RPMI8226 (cell line): ENCODE measurements at places on chromosomes 5 and 9.

DNA sequence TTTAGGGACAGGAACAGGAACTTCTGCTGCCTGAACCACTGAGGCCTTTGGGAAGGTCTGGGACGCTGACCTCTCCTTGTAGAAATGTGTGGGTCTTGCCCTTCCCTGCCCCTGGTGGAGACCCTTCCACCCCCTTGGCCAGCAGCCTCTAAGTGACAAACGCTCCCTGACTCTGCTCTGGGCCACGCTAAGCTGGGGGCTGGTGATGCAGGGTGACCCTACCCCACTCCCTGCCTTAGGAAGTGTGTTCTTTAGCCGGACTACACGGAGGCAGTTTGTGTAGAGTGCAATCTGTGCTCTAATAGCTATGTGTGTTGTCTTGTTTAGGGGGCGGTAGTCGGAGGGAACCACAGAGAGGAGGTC, 123.0 kb downstream of the COL23A1 start:
- DNase-seq: no peak

GRCh38 chr5:73558950-73559349, 6.5 kb downstream of the ANKRA2 start:
- no peak for DNase-seq

DNA sequence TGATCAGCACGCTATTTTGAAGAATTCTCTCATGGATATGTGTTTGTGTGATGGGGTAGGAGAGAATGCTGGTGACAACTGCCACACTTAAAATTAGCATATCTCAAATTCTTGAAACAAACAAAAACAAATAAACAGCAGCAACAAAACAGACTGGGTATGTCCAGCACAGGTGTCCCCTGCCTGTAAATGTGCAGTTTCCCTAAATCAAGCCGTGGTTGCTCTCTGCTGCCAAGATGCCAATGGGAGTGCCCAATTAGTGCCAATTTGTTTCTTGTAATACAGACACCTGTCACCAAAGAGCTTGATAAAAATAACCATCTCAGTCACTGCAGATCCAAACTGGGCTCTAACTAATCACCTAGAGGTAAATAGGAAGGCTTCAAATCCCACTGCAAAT, 144.2 kb upstream of the SMARCA2 start:
- DNase-seq: no peak

GRCh38 chr9:18568973-18569372, 95.0 kb downstream of the ADAMTSL1 start:
- DNase-seq: no peak

DNA sequence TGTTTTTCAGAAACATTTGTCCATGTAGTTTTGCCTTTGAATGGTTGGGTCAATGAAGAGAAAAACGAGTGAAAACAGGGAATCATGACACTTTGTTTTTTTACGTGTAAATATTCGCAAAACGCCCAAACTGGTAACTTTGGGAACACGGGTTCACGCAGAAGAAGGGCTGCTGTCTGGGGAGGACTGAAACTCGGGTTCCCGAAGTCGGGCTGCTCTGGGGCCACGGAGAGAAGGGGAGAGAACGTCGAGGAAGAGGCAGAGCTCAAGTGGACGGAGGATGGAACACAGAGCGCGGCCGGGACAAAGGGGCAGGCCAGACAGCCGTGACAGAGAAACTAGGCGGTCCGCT, 478 bp upstream of the SETD9 start:
- DNase-seq: no peak

DNA sequence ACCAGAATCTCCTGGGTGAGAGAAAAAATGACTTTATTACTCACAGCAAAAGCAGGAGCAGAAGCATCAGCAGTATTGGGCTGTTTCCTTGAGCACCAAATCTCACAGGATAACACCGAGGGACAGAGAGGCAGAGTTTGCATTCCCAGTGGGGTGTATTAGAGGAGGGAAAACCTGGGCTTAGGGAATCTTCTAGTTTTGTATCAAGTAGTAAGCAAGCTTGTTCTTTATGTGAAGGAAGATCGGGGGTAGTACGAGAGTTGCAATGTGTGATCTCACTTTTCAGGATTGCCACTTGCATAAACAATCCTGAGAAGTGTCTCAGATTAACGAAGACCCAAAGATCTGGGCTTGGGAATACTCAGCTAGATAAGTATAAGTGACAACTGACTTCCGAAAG, 1163.0 kb downstream of the TAF11L14 start:
- DNase-seq: no peak

DNA sequence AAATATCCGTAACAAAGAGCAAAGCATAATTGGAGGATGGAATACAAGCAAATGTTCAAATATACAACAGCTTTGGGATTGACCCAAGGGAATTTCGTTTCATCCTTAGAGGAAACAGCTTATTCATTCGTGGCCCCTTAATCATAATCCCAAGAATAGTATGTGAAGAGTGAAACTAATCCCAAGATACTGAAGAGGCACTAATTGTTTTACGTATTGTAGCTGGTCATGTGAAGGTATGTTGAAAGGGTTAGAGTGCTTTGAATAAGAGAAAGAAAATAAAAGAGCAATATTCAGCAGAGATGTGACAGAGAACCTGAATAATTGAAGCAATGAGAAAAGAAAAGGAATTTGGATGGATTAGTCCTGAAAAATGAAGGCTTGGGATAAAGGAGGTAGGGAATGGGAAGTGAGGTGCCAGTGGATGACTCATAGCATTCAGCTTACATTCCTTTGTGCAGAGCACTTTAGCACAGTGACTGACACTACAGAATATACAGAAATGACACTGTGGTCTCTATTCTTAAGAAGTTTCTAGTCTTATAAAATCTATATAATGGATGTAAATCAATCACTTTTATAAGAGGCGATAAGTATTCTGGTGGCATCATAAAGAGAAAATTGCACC, 221.9 kb downstream of the TLR4 start:
- no peak for DNase-seq

DNA sequence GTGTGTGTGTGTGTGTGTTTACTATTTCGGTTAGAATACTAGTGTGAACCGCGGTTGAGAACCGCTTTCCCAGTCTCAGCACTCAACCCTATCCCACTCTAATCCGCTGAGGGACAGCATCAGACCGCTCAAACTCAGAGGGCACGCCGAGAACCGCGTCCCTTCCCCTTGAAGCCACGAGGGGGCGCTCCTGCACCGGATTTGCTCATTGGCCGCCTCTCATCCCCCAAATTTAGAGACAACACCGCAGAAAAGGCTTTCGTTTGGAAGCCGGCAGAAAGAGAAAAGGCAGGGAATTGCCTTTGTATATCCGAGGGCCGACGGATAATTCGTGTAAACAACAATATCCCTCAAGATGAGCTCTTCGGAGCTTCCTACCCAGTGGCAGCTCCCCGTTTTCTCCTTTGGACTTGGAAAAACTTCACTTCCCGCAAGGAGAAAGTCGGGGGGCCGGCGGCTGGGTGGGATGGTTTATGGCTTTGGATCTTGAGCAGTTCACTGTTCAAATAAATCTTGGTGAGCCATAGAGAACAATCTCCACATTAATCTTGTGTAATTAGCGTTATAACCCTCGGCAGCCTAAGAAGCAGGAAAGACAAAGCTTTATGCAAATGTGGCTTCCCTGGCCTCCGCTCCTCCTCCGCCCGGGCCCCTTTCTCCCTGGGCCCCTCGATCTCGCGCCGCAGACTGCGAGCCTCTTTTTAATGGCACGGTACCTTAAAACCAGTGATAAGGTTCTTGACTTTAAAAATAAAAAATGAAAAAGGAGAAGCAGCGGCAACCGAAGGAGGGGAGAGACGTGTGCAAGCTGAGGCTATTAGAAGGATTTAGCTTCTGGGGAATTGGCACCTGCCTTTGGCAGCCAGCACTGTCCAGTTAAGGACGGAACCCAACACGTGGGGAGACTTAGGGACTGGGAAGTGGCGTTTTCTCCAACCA, 296.8 kb downstream of the PARP8 start:
- peak; percentile 80 for DNase-seq

- no peak for DNase-seq
Observed at GRCh38 chr5:78896132-78896531, 89.0 kb downstream of the ARSB start.

- no peak for DNase-seq
Observed at GRCh38 chr5:51810592-51810991, 427.3 kb downstream of the ISL1 start.

GRCh38 chr5:11792621-11793020, 111.6 kb downstream of the CTNND2 start:
- no peak for DNase-seq

DNA sequence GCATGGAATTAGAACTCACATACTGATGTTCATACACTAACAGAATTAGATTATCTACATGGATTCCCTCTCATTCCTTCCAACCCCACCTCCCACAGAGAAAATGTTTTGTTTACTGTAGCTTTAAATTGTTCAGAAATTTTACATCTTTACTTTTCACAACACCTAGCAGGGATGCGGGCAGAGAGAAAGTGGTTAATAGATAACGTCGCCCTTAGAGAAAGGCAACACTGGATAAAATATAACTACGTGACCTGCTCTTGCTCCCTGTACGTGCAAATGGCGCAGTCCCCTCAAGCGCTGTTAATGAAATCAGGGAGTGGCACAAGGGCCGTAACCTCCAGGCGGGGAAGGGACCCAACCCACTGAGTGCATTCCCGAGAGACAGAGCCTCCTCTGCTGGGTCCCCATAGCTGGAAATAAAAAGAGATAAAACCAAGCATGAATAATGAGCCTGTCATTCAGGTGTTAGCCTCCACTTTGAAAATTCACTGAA, 125.3 kb upstream of the DAPK1 start:
- no peak for DNase-seq

- DNase-seq: no peak
Observed at GRCh38 chr5:139126711-139127111, 71.5 kb downstream of the SIL1 start.

- DNase-seq: no peak
Observed at GRCh38 chr9:123716339-123716945, 213.5 kb downstream of the DENND1A start.

- no peak for DNase-seq
Observed at GRCh38 chr5:1188464-1188863, 12.9 kb upstream of the SLC6A19 start.

DNA sequence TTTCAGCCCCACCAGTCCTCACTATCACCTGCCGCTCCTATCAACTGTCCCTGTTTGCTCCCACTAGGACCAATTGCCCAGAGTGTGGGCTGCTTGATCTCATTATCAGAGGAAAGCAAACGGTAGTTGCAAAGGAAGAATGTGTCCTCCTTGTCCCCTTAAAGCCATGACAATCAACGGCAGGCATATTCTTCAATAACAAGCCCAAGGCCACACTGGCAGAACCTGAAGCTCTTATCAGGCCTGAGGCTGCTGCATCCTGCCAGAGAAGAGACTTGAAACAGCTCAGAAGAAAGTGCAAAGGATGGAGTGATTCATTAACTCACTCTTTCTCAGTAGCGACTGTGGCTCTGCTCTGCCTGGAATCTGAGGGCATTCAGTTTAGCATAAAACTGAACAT, 39.2 kb upstream of the MAN2A1 start:
- no peak for DNase-seq

- no peak for DNase-seq
Observed at GRCh38 chr5:35438786-35439185, 178.9 kb upstream of the SPEF2 start.

DNA sequence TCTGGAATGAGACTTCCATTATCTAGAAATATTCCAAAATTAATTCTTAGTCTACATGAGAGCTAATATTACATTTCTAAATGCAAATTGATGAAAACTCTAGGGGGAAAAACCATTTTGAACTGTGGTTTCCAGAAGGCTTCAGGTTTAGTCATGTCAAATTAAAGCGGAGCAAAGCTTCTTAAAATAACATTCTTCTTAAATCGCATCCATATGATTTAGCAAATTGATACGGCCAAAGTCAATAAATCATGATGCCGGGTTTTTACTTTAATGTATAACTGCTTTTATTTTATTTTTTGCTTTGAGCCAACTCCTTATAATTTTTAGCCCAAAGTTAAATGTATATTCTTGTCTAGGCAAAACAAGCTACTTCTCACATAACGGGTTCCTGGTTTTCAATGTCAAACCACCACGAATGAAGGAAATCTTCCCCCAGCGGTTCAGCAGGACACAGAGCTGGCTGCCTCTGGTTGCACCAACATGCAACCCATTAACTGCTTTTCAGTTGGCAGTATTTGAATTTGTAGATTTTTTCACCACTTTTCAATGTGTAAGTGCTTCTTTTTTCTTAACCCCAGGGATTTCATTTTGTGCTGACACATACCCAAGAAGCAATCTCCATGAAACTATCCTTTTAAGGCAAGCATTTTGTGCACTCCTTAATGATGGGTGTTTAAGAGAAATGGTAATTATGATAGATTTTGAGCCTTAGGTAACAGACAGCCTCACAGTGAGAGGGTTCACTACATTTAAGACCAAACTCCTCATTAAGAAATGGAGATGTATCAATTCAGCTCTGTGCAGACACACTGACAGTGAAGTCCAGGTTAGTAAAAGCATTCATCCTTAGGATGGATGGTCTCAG, 35.5 kb downstream of the EFNA5 start:
- DNase-seq: no peak

GRCh38 chr9:81512641-81513040, 176.7 kb downstream of the TLE1 start:
- DNase-seq: no peak

- DNase-seq: no peak
Observed at GRCh38 chr5:111528056-111528455, 15.7 kb upstream of the STARD4 start.

DNA sequence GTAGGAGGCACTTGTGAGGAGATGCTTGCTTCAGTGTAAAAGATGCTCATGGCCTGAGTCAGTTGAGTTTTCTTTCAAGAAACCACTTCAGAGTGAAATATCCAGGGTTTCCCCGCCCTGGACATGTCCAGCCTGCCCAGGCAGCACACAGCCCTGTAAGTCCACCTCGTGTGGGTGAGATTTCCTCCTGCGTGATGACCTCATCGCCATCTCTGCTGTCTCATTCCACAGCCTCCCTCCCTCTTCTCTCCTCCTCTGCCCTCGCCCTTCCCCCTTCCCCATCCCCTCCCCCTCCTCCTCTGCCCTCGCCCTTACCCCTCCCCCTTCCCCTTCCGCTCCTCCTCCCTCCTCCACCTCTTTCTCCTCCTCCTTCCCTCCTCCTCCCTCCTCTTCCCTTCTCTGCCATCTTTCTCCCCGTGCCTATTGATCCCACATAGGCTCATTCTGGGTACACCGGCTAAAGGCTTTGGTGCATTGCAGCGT, 34.0 kb upstream of the NCS1 start:
- no peak for DNase-seq

- peak; percentile 25 for DNase-seq
Observed at GRCh38 chr5:58759745-58760144, 176.9 kb downstream of the RAB3C start.

DNA sequence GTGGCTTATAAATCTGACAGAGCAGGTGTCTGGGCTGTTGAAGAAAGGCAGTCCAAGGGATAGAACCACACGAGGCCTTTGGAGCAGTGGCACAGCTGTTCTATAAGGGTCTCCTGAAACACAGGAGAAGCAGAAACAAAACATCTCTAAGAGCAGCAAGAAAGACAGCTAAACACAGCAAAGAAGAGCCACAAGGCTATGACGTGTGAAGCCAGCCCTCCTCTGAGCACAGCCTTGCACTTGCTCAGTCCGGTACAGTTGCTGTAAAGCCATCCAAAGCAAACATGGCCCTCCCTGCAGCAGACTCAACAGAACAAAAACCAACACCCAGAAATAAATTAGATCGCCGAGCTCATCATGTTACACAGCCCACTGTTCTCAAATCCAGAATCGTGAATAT, 2.6 kb upstream of the GZMK start:
- no peak for DNase-seq
